NCI-H524 treated with DMSO at 0.1 percent for 48 hours (cell line): ENCODE measurements at places on chromosomes 11 and 22.

DNA sequence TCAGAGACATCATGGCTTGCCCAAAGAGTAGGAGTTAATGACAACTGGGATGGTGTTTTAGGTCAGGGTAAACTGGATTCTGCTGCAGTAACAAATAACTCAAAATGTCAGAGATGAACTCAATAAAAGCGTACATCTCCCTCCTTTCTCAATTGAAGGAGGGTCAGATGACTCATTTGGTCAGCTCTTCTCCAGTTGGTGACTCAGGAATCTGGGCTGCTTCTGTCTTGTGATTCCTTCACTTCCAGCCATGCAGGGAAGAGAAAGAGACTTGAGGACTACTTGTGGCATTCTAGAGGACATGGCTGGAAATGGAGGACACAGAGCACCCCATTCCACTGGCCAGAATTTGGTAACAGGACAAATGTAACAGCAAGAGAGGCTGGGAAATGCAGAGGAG is 3.2 kb upstream of the SYT13 start:
- no peak for DNase-seq

DNA sequence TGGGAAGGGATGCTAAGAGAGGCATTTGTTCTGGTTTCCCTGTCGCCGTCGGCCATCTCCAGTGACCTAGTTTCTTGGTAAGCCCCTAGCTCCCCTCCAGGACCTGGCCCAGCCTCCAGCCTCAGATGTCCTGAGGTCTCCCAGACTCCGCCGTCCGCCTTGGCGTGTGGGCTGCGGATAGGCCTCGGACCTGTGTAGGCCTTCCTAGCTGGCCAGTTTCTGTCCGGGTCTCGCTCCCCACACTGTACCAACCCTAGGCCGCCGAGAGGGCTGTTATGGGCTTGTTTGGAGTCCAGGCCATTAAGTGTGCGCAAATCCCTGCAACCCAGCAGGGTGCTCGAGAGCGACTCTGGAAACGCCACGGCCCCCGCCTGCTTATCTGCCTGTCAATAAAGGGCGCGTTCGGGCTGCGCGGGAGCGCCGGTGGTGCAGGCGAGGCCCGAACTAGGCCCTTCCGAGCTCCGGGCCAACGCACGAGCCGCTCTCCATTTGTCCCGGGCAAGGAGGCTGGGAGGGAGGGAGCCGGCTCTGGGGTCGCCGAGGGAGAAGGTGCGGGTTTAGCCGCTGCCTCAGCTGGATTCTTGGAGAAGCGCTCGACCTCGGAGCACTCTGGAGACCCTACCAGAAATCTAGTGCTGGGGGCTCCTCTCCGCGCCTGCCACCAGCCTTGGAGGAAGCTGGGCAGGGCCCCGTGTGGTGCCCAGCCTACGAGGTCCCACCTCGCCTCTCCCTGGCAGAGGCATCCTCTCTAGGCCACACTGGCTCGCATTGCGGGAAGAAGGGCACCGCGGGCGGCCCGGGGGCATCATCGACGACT is 8.7 kb upstream of the PAX6 start:
- no peak for DNase-seq

- no peak for DNase-seq
Measured at GRCh38 chr11:39990421-39990831, 1469.0 kb downstream of the LRRC4C start.

DNA sequence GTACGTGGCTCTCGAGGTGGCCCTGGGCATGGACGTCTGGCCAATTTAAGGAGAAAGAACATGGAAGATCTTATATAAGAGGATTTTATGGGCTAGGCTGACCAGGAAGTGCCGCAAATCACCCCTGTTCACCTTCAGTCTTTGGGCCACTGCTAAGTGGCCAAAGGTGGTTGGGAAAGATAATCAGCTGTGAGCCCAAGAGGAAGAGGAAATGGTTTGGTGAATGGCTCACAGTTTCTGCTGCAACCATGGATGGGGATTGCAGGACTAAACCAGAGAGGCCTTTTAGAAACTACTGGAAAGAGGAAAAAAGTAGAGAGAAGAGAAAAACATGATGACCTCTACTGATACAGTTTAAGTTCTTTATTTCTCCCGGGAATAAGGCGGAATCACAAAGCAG is 96.0 kb upstream of the ARHGAP20 start:
- no peak for DNase-seq

GRCh38 chr11:44319552-44320288 is 9.8 kb upstream of the ALX4 start:
- no peak for DNase-seq

- DNase-seq: no peak
Measured at GRCh38 chr11:203945-204586, 3.1 kb downstream of the BET1L start.

GRCh38 chr11:47867823-47868222 is 19.7 kb upstream of the NUP160 start:
- no peak for DNase-seq

DNA sequence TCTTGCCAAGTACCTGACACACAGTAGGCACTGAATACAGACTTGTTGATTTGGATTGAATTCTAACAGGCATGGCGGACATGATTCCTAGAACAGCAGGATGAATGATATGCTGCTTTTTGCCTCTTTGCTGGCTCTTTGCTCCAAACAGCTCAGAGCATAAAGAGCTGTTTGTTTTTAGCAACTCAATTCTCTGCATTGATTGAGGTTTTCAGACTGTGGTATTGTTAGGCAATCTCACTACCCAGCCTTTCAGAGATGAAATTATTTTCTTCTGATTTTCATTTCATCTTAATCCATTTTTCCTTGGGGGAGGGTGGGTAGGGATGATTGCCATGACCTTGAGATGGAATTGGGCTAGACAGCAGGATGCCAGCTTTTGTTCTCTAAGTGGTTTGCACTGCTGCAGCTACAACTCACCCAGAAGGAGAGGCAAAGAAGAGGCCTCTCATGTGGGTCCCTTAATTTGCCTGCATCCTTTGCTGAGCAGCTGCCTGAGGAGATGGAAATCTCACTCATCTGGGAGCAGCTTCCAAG is 20.5 kb downstream of the COA4 start:
- no peak for DNase-seq

GRCh38 chr11:124482362-124483147 is 37.1 kb upstream of the OR8B8 start:
- DNase-seq: no peak

- no peak for DNase-seq
Measured at GRCh38 chr11:17471501-17471900, 5.1 kb downstream of the ABCC8 start.

GRCh38 chr11:83656796-83657330 is 370.7 kb upstream of the CCDC90B start:
- no peak for DNase-seq

DNA sequence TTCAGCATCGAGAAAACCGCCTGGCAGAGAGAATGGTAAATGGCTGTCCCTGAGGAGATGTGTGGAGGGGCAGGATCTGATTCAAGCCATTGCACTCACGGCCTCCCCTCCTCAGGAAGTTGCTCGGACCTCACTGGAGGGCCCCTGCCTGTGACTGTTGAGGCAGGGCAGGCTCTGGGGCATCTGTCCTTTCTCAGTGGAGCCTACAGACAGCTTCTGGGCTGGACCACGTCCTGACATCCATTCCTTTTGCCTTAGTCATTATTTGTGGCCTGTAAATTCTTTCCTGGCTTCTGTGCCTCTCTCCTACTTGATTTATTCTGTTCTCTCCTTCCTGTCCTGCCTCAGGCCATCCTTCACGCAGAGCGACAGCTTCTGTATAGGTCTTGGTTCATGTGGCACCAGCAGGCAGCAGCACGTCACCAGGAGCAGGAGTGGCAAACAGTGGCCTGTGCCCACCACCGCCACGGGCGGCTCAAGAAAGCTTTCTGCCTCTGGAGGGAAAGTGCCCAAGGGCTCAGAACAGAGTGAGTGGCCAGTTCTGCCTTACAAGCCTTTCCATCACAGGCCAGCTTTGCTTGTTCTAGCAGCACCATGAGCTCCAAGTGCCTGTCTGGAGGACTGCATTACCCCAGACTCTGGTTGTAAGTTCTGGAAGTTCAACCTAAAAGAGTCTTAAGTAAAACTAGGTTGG is 59.6 kb downstream of the PISD start:
- DNase-seq: no peak

- peak; percentile 70 for DNase-seq
Measured at GRCh38 chr11:57480409-57481137, 20.2 kb downstream of the RTN4RL2 start.

GRCh38 chr11:78048561-78048960 is 15.1 kb upstream of the THRSP start:
- DNase-seq: peak; percentile 64

DNA sequence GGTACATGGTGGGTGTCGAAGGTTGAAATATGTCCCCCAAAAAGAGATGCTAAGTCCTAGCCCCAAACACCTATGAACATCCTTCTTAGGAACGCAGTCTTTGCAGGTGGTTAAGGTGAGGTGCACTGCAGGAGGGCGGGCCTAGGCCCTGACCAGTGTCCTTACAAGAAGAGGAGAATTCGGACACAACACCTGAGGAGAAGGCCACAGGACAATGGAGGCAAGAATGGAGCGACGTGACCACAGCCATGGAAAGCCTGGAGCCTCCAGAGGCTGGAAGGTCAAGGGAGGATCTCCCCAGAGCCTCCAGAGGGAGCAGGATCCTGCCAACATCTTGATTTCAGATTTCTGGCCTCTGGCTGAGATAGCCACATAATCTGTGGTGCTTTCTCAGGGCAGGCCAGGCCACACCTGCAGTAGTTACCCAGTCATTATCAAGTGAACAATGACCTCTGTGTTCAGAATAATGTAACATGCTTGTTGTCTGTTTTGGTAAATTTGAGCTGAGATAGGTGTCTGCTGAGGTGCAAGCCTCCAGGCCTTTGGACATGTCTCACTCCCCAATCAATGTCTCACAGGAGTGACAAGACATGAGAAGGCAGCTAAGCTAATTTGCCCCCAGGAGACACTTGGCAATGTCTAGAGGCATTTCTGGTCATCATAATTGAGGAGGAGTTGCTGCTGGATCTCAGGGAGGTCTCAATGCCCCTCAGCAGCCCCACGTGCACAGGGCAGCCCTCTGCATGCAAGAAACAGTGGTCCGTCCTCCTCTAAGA is 498.9 kb downstream of the BRD1 start:
- DNase-seq: no peak

- DNase-seq: no peak
Measured at GRCh38 chr11:13786688-13787087, 118.2 kb downstream of the FAR1 start.

- no peak for DNase-seq
Measured at GRCh38 chr22:20589614-20590476, 82.4 kb downstream of the MED15 start.

- DNase-seq: no peak
Measured at GRCh38 chr22:40107851-40108378, 69.8 kb upstream of the TNRC6B start.

DNA sequence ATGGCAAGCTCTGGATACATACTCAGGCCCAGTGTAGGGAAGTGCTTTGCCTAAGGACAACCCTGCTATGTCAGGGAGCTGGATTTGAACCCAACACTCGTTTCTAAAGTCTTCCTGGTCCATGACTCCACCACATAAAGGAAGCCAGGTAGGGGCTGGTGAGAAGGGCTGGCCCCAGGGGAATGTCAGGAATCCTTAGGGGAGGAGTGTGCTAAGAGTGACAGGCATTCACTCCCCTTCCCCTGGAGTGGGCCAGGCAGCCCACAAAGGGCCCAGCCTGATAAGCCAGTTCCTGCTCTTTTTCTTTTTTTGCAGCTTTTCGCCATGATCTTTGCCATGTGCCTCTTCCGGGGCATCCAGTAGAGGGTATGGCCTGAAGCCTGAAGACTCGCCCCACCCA is 21.9 kb downstream of the TP53I11 start:
- no peak for DNase-seq

GRCh38 chr11:106468531-106468930 is 391.1 kb downstream of the AASDHPPT start:
- no peak for DNase-seq

DNA sequence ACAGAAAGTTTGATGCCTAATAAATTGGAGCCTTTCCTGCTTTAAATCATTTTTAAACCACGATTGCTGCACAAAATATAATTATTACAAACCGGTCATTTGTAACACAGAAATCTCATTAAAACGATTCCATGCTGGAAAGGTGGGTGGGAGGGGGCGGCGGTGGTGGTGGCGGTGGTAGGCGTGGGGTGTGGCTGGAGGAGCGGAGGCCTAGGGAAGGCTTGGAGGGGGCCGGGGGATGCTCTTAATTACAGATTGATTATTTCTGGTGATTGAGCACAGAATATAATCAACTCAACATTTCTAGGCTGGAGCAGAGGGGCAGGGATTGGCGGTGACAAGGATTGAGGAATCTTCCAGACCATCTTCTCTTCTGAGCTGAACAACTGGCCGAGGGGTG is 157.5 kb downstream of the TRIM29 start:
- no peak for DNase-seq

DNA sequence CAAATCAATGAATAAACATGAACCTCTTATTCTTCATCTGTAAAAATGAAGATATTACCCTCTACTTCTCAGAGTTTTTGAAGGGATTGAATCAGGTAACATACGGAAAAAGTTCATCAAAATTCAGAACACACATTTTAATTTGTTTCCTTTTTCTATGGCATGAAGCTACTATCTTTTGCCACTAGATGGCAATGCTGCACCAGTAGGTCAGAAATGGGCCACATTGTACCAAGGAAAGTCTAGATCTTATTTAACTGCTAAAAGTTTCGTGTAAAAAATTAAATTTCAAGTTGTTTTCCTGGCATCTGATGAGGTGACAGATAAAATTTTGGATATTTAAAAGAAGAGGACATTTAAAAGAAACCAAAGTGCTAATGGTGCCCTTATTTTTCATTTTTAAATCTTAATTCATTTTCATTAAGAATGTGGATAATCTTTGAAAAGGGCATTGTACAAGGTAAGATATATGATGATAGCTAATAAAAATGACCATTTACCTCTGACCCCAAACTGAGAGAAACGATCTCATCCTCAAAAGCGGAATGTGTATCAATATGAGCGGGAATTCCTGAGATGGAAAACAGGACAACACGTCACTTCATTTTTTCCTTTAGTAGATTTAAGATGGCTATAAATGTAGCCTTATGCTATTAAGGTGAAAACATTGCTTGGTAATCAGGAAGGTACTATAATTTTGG is 16.1 kb downstream of the ALKBH8 start:
- no peak for DNase-seq

GRCh38 chr11:19907008-19907579 is 194.5 kb downstream of the NAV2 start:
- no peak for DNase-seq

GRCh38 chr11:4508886-4509285 is 26.4 kb downstream of the OR52K1 start:
- no peak for DNase-seq

DNA sequence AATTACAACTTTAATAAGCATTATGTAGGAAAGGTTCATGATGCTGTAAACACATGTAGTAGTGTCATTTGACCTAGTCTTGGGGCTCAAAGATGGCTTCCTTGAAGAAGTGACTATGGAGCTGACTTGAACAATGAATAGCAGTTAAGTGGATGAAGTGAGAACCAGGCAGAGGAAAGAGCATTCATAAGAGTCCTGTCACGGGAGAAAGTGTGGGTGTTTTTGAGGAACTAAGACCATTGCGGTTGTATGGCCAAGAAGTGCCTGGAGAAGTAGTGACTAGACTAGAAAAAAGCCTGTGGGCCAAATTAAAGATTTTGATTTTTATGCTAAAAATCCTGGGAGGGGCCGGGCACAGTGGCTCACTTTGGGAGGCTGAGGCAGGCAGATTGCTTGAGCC is 7.2 kb upstream of the IL18BP start:
- DNase-seq: no peak
